ENCODE measurements at places on chromosomes 6 and 20.
A peak's percentile ranks its signal among the peaks of the same experiment; 100 is the strongest.

DNA sequence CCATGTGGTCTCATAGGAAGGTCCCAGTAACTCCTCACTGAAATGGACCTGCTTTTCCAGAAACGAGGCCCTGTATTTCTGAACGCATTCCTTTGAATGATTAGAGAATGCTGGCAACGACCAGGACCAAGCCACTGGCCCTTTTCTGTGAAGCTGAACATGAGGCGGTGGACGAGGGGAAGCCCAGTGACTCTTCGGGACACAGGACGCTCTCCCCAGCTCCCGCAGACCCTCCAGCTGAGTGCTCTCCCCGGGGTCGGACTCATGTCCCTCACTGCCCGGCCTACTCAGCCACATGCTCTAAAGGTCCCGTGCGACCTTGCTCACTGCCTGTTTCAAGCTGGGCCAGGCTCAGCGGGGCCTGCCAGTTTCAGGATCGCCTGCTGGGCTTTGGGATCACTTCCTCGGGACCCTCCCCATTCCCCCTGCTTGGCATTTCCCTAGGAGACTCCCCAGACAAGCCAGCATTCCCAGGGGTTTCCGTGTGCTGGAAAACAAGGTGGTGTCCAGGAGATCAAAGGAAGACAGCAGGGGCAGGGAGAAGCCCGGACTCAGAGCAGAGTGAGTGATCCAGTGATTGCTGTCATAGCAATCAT, 2.6 kb upstream of the CST9 start:
- no peak for DNase-seq

- no peak for DNase-seq
Measured at GRCh38 chr20:60650087-60650486, 602.0 kb upstream of the CDH4 start.

- peak; percentile 90 for DNase-seq
Measured at GRCh38 chr20:63232235-63233060, 3.3 kb upstream of the BIRC7 start.

GRCh38 chr6:169044381-169045230, 209.0 kb downstream of the THBS2 start:
- no peak for DNase-seq

DNA sequence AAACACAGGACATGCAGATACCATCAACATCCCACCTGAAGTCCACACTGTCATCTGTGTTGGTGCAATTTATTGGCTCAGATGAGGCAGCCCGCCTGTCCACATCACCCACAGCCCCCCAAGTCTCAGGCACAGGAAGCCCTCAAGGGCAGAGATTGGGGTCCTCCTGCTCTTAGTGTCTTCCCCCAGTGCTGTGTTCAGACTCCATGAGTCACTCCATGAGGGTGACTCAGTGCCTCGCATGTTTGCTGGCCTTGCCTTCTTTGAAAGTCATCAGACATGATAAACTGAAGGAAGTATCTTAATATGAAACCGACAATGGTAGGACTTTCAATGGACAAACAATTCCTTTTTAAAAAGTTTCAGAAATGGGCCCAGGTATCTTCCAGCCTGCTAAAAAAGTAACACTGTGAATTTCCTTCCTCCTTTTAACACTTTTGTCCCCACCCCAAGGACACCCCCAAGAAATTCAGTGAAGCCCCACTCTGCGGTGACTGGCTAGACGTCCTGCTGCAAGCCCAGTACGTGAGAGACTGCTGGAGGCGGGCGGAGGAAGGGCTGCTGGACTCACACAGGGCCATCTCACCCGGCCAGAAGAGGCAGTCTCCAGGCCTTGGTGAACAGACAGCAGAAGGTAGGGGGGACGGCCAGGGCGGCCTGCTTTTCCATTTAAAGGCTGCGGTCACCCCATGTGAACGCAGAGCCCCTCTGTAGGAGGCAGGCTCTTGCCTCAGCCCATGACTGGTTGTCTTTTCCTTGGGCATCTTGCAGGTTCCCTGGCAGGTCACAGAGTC, 43.0 kb upstream of the KCNK16 start:
- peak; percentile 78 for DNase-seq

- no peak for DNase-seq
Measured at GRCh38 chr20:59567585-59568508, 36.5 kb upstream of the PHACTR3 start.

DNA sequence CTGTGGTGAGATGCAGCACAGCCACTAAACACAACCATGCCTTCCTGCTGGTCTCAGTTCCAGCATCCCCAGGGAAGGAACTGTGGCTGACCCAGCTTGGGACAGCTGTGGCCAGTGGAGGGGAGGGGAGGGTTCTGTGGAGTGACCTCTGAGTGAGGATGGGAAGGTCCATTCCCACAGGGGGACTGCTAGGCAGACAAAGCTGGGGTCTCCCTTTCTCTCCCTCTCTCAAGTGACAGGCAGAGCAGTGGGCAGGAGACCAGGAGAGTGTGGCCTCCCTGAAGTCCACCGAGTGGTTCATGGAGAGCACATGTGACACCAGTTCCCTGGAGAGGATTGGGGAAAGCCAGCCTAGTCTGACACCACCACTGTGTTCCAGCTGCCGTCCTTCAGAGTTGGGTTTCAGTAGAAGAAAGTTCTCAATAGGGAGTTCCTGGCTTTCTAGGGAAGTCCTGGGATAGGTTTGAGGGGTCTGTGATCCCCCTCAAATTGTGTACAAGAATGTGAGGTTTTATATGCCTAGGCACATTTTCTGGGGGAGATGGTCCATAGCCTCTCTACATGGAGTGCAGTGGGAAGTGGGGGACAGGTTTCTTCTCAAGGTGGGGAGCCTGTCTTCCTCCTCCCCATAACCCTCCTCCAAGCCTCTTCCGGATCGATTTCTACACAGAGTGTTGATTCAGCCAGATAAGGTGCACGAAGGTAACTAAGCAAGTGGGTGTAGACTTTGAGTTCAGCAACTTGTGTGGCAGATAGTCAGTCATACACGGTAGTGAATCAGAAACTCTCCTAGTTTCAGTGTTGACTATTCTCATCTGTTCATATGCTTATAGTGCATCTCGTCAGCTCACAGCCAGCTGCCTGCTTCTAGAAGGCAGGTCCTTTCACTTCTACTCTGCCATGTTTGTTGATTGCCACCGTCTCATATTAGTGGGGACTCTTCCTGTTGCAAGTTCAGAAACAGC, 18.9 kb downstream of the MANBAL start:
- DNase-seq = no peak

GRCh38 chr20:3543901-3544507, 73.2 kb downstream of the ATRN start:
- peak; percentile 27 for DNase-seq

DNA sequence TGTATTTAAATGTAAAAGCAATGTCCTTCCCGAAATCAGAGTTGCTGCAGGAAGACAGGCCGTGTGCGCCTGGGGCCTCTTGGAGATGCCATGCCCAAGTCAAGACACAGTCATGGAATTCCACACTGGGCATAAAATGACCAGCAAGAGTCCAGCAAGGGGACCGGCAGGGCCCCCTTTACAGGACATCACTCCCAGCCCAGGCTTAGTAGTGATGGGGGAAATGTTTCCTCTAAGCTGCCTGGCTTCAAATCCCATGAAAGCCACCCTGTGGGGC, 1.9 kb upstream of the PPP1R3G start:
- no peak for DNase-seq

DNA sequence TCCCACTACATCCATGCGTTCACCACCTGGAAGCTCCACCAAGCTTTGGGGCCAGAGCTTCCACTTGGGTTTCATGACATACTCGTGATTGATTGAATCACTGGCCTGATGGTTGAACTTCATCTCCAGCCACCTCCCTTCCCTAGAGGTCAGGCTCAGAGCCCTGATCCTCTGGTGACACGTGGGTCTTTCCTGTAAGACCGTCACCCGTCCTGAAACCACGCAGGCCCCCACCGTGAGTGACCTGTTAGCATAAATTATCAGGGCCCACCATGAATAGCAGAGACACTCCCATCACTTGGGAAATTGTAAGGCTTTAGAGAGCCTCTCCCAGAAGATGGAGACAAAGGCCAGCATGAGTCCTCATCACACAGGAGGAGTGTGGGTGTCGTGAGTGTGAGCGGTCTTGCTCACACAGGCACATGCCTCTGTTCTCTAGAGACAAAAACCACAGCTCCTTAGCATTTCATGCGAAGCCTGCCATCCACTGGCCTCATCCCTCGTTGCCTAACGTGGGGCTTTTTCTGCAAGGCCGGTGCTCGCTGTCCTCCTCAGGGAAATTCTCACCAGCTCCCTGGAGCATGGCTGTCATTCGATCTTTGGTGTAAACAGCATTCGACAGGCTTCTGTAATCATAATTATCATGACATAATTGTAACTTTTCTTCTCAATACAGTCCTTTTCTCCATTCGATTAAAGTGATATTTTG, 65.1 kb upstream of the DUSP22 start:
- DNase-seq = peak; percentile 8

DNA sequence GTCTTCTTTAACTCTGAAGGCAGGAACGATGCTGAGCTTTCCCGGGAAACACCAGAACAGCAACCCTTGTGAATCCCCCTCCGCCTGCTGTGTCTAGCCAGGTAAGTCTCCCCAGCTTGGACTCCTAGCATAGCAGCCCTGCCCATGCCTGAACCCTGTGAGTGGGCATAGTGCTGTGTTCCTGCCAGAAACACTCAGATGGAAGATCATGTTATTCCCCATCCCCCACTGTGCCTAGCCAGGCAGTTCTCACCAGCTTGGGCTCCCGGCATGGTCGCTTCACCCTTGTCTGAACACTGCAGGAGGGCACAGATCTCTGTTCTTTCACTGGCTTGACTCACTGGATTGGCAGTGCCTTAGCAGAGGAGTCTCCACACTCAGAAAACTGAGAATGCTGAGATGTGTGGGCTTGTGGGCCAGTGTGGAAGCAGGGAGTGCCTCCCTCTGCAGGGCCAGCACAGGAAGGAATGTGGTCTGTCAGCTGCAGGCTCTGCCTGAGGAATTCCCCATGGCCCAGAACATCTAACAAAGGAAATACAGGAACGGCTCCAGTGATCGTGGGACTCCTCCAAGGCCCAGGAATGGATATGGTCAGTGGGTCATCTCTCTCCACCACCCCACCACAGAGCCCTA, 440.1 kb upstream of the ADGRB3 start:
- no peak for DNase-seq

DNA sequence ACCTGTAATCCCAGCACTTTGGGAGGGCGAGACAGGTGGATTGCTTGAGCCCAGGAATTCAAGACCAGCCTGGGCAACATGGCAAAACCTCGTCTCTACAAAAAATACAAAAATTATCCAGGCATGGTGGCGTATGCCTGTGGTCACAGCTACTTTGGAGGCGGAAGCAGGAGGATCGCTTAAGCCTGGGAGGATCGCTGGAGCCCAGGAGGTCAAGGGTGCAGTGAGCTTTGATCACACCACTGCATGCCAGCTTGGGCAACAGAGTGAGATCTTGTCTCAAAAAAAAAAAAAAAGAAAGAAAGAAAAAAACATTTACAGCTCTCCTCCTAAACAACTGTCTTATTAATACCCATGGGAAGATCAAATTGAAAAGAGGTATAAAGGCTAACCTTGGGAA, 8.8 kb upstream of the MYMX start:
- DNase-seq = no peak

- no peak for DNase-seq
Measured at GRCh38 chr6:132070356-132070755, 119.2 kb upstream of the CCN2 start.

DNA sequence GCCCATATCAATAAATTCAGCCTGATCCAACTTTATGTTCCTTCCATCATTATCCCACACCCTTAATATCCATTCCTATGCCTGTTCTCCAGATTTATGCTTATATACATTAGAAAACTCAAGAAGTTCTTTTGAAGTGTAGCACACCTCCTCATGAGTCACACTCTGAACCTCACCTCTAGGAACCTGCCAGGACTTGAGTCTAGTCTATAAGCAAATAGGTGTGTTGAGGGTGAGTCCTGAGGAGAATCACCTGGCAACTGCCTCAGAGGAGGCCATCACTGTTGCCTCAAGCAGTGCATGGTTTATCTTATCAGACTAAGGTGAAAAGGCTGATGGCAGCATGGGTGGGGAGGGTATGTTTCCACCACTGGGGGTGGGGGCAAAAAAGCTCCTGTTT, 496.7 kb downstream of the C6orf118 start:
- DNase-seq = no peak

DNA sequence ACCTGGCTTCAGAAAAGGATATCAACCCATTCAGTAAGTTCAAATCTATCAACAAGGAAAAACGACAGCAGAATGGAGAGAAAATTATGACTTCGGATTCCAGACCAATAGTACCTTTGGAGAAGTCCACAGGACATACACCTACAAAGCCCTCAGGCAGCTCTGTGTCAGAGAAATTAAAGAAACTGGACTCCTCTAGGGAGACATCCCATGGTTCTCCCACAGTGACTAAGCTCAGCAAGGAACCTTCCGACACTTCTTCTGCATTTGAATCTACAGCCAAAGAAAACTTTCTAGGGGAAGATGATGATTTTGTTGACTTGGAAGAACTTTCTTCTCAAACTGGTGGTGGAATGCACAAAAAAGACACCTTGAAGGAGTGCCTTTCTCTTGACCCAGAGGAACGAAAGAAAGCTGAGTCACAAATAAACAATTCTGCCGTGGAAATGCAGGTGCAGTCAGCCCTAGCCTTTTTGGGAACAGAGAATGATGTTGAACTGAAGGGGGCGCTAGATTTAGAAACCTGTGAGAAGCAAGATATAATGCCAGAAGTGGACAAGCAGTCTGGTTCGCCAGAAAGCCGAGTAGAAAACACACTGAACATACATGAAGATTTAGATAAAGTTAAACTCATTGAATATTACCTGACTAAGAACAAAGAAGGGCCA, 67.4 kb upstream of the HINT3 start:
- DNase-seq = peak; percentile 54

GRCh38 chr20:25690427-25690826, 6.2 kb downstream of the ZNF337 start:
- no peak for DNase-seq

GRCh38 chr6:125846292-125847024, 55.7 kb downstream of the NCOA7 start:
- no peak for DNase-seq

GRCh38 chr6:11093376-11093625, 333 bp upstream of the SMIM13 start:
- DNase-seq = no peak

DNA sequence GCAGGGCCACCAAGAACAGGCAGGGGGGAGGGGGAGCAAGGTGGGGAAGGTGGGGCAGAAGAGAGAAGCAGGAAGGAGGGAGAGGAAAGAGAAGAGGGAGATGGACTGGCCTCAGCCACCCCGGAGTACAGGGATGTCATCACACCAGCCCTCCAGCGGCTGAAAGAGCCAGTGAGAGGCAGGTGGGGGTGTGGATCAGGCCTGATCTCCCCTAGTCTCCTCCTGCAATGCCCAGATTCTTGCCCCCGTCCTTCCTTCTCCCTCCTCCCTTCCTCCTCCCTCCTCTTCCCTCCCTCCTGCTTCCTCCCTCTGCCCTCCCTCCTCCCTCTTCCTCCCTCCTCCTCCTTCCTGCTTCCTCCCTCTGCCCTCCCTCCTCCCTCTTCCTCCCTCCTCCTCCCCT, 61.5 kb downstream of the YTHDF1 start:
- no peak for DNase-seq

- peak; percentile 68 for DNase-seq
Measured at GRCh38 chr6:17867880-17868279, 119.6 kb downstream of the KIF13A start.

GRCh38 chr6:7827142-7827541, 83.4 kb downstream of the TXNDC5 start:
- peak; percentile 25 for DNase-seq
